ENCODE measurements at places on chromosomes 7 and 10.

- DNase-seq = no peak
These were observed 84.2 kb downstream of the TBXAS1 start for GRCh38 chr7:139913021-139913844.

GRCh38 chr7:74441801-74442200 is 11.9 kb upstream of the GTF2IRD1 start:
- DNase-seq = no peak

DNA sequence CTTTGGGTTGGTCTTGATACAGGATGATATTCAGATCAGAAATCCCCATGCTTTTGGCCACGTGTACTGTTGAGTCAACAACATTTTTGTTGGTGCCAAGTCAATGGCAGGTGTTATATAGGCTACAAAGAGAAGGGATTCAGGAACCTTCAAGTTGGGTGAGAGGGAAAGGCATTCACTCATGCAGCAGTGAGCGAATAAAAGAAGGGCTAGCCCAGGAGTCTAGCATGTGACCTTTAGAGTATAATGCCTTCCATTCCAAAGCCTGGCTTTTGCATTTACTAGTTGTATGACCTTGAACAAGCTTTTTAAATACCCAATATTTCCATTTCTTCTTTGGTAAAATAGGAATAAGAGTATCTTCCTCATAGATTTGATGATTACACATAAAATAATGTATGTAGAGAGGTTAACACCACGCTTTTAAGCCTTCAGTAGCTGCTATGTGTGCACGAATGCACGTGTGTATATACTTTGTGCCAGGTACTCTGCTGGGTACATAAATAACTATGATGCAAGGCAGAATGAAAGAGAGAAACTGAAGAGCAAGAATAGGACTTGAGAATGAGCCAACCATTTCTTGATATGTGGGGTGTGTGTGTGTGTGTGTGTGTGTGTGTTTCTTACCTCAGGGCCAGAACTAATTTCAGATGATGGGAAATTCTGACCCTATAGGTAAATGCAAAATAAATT is 163.6 kb downstream of the PDE1C start:
- no peak for DNase-seq

GRCh38 chr7:155252444-155252887 is 45.2 kb upstream of the INSIG1 start:
- DNase-seq = no peak

DNA sequence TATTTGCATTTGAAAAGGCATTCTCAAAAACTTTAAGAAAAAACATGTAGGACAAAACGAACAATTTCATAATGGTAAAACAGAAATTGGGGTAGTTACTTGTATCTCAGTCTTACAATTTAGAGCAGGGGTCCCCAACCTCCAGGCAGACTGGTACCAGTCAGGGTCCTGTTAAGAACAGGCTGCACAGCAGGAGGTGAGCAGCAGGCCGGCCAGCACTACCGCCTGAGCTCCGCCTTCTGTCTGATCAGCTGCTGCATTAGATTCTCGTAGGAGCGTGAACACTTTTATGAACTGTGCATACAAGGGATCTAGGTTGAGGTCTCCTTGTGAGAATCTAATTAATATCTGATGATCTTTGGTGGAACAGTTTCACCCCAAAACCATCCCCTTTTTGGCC is 77.3 kb downstream of the SEMA3A start:
- DNase-seq = no peak

- no peak for DNase-seq
These were observed 12.4 kb upstream of the RET start for GRCh38 chr10:43064331-43065075.

GRCh38 chr10:69996611-69997010 is 56.0 kb upstream of the MACROH2A2 start:
- DNase-seq = no peak

- DNase-seq = no peak
These were observed 2.9 kb upstream of the ENTPD7 start for GRCh38 chr10:99656199-99657064.

DNA sequence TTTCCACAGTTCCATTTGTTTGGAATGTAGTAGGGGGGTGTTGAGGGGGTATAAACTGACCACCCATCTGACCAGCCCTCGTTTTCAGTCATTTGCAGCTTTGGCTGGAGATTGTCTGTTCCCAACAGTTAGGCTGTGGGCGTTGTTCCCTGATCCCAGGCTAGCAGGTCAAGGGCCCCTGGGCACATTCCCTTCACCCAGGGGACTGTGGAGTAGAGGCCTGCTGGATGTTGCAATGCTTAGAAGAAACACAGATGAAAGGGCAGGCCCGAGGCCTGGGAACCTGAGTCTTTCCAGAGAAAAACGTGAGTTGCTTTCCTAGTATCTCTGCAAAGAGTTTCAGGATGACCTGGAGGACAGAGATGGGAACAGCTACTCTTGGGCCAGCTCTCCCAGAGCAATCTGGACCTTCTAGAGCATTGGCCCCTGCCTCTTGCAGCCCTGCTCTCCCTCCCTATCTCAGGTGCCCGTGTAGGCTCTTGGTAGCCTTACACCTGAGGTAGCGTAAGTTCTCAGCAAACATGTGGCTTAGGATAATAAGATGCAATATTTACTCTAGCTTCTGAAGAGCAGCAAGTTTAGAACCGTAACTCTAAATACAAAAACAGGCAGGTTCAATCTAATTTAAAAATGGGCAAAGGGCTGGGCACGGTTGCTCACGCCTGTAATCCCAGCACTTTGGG is 99.4 kb upstream of the EFCAB10 start:
- no peak for DNase-seq

DNA sequence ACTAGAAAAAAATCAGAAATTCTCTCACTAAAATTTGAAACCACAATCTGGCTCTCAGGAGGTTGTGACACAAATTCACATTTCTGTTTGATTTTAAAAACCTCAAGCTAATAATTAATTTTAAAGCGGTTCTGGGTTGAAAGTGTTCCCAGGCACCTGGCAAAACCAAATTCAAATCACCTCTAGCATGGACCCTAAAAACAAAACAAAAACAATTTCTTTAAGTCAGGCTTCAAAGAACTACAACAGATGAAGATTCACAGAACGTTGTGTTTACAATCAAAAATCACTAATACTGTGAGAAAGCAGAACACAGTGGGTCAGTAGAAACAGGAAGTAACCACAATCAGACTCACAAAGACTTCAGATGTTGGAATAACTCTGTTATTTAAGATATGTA is 7.2 kb upstream of the RELN start:
- no peak for DNase-seq

DNA sequence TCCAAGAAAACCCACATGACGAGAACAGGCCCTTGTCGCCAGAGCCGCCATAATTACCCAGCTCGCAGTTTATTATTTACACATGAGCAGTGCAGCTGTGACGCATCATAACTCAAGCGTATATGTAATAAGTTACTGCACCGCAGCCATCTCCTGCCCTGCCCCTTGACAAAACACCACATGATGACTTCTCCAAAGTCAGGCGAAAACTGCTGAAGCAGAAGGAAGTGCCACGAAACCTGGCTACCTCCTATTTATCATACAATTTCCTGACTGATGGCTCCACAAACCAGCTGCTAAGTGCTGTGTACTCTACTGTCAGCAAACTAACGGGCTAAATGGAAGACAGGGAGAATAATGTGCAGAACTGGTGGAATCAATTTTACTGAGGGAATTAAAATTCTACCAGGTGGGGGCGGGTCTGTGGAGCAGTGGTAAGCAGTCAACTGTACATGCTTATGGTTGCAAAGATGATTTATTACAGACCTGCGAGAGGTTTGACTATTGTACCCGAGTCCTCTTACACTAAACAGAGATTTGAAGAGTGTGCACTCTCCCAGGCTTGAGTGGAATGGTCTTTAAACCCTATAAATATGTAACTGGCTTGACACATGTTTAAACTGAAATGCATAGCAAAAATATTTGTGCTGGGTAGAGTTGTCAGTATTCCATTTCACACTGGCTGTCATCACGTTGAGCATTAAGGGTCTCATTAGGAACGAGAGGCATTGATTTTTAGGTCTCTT is 156.0 kb downstream of the GLI3 start:
- DNase-seq = no peak

DNA sequence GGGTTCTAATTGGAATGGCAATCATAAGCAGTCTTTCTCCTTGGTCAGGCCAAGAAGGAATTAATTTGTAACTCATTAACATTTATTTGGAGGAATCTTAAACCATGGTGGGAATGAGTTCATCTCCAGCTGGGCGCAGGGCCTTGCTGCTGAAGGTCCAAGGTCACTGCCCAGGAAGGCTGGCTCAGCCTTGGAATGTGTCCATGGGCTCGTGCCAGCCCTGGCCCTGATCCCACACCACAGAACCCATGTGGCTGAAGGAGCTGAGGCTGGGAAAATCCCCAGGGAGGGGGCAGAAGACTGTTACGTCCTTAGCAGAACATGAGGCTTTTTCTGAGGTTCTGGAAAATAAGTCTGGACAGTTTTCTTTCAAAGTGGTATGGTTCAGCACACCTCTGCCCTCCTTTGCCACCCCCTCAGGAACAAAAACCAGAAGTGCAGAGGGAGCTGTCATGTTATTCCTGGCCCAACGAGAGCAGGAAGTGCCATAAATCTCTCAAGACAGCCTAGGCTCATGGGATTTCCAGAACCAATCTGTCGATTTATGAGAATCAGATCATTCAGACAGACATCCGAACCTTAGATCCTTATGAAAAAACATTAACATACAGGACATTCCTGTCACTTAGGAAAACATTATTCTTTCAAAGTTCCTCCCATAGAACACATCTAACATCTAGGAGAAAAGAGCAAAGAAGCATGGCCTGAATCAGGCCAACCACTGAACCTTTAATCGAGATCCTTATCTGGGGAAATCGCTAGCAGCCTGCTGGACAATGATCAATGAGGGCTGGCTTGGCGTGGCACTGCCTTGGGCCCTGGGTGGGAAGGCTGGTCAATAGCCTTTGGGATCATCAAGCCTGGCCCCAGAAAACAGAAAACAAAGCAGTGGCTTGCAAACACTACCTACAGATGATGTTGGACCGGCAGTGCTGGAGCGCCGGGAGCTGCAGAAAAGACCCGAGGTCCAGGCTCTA is 134.3 kb downstream of the TAX1BP1 start:
- no peak for DNase-seq

GRCh38 chr7:99733003-99733402 is 2.0 kb downstream of the CYP3A7 start:
- DNase-seq = no peak

GRCh38 chr10:124864421-124865193 is 63.0 kb downstream of the ABRAXAS2 start:
- no peak for DNase-seq

DNA sequence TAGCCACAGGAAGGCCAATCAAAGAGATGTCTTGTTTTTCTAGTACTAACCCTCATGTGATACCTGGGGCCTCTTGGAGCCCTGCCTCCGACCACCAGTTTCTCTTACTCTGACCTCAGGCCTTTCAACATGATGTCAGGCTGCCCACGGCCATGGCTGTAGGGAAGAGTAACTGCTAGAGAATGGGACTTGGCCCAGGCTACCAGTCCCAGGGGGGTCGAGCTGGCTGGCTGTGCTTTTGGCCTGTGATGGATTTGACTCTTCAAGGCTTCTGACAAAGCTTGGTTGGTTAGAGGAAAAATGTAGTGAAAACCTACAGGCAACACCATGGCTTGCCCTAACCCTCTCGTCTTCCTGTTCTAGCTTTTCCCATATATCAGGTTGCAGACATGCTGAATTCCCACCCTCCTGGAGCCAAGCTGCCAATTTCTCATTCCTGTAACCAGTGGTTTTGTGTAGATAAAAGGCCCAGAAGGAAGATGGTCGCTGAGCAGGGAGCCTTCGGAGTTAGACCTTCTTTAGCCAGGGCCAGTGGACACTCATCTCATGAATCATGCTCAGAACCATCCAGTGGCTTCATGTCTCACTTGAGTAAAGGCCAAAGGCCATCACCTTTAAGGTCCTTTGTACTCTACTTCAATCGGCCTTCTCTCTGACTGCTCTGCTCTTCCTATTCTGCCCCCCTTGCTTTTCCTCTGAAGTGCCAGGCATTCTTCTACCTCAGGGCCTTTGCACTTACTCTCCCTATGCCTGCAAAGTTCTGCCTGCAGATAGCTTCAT is 19.7 kb downstream of the SUFU start:
- no peak for DNase-seq

DNA sequence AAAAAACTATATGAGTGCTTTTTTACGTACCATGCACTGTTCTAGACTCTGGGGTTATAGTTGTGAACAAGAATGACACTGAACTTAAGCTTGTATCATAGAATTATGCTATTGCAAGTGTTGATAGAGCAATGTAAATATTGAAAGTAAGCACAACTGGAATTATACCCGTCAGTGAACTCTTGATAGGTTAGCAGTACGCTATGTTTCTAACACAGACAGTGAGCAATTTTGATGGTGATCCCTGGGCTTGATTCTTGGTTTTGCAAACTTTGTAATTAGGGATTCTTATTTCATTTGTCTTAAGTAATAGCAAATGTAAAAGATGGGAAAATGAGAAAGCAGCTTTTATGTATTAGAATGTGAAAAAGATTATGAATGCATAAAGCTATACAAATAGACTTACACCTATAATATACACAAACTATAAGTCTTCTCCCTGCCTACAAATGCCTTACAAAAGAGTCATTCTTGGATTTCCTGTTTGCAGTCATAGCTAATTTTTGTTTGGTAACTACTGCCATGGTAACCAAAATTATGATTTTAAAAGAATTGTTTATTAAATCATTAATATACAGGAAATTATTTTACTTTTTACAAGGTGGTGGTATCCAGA is 6.7 kb downstream of the TES start:
- DNase-seq = no peak

DNA sequence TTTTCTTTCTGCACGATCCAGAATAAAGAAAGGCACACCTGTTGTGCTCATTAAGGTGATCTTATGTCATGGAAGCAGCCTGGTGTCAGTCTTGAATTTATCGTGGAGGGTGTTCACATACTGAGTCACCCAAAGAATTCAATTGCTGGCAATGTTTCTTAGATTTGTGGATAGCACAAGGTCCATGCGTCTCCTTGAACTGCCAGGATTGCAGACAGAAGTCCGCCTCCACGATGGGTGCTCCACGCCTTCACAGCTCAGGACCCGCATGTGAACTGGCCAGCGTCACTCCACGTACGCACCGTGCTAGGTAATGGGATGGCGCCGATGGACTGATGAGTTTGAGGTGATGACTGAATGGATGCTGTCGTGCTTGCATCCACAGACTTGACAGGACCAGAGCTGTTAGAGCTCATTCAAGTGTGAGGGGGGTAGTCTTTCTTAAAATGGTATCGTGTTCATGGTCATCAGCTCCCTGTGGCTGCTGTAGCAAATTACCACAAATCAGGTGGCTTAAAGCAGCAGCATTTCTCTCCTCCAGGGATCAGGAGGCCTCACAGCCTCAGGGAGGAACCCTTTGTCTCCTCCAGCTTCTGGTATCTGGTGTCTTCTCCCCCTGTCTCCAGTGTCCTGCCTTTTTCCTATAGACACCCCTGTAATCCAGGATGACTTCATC is 65.4 kb upstream of the DNAJB6 start:
- no peak for DNase-seq

GRCh38 chr10:91604553-91605534 is 28.0 kb downstream of the PPP1R3C start:
- DNase-seq = no peak

DNA sequence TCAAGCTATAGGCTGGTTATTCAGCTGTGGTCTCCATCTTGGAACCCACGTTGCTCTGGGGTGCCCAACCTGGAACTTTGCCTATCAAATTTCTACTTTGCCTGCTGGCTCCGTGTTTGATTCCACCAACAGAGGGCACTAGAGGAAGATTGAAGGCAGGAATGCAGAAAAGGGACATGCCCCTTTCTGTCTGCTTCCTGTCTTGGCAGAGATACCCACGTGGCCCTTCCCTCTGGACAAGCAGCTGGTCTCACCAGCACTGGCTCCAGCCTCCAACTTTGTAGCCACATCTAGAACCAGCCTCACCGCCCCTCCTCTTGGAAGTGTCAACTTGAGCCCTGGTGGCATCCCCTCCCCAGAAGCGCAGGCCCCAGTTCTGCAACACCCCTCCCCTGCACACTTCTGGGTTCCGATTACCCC is 52.1 kb upstream of the ZNF438 start:
- DNase-seq = peak; percentile 29
